SK-N-DZ (cell line): ENCODE measurements at places on chromosomes 2 and 18.

GRCh38 chr2:196376984-196377877 lies 205.9 kb upstream of the STK17B start:
- no peak for DNase-seq

- DNase-seq, result no peak
These were observed 79.8 kb downstream of the PTGR3 start for GRCh38 chr18:75128911-75129716.

DNA sequence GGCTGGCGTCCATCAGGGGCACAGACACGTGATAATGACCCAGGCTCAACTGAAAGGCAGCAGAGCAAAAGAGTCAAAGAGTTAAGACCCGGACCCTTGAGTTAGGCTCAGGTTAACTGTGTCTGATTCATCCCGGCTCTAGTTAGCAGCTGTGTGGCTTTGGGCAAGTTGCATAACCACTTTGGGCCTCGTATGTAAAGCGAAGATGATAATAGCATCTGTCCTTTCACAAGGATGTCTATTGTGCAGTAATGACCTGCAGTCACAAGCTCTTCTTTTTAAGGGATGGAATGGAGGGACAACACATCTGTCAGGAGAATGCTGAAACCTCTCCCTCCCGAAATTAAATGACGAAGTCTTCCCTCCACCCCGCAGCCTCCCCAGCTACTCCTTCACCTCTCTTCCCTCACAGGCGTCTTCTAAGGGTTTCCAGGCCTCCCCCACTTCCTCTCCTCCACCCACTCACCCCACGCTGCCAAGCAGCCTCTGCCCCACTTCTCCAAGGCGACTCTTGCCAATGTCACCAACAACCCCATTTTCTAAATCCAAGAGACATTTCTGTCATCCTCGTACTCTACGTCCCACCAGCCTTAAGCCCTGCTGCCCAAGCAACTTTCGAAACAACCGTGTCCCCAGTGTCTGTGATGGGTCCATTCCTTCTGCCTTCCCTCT lies 135.1 kb upstream of the ID2 start:
- DNase-seq, result no peak

- no peak for DNase-seq
These were observed 992.2 kb downstream of the BCL11A start for GRCh38 chr2:59561281-59561680.

- DNase-seq, result no peak
These were observed 21.0 kb upstream of the HES6 start for GRCh38 chr2:238260883-238261282.

- DNase-seq, result no peak
These were observed 36.8 kb downstream of the TCF4 start for GRCh38 chr18:55551227-55551626.

DNA sequence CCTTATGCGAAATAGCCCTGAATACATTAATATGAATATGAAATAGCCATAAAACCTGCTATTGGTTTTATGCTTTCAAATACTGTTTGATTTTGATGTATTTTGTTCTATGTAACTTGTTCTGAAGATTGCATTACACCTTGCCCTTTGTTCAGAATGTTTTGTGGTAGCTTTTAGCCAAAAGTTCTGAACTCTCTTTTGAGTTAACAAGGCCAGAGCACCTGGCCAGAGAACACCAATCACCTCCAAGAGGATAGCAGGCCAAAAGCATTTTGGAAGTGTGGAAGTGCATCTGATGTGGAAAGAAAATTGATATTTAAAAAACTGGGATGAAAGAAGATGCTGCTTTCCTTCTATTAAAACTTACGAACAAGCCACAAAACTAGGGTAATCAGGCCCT lies 86.6 kb upstream of the PGAP1 start:
- DNase-seq, result no peak

- no peak for DNase-seq
These were observed 96.0 kb downstream of the HNMT start for GRCh38 chr2:138060301-138060635.

GRCh38 chr2:3078684-3079083 lies 298.9 kb downstream of the EIPR1 start:
- no peak for DNase-seq

DNA sequence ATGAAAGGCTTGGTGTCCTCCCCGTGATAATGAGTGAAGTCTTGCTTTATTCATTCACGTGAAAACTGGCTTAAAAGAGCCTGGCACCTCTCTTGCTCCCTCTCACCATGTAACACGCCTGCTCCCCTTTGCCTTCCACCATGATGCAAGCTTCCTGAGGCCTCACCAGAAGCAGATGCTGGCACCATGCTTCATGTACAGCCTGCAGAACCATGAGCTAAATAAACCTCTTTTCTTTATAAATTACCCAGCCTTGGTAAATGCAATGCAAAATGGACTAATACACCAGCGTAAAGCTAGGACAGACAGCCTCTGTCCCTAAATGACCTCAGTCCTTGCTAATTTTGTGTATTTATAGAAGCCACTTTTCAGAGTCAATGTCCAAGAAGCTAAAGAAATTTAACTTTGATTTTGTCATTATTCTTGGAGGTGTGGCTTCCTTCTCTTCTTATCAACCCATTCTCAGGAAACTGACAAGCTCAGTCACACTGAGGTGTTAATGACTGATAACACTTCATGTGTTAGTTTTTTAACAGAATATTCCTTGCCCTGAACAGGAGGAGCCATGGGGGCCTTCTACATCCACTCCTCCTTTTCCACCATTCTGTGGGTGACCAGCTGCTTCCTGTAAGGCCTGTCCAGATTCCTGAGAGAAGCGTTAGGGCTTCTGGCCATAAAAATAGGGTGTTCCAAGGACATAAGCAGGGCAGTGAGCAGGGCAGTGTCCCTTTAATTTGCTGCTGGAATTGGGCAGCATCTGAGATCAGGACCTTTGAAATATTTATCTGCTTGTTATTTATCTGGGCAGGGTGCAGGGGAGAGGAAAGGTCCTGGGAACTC lies 38.0 kb upstream of the EPAS1 start:
- DNase-seq, result no peak

- DNase-seq, result no peak
These were observed 225.8 kb downstream of the NCKAP5 start for GRCh38 chr2:133342286-133343017.

- no peak for DNase-seq
These were observed 95.4 kb downstream of the C1QL2 start for GRCh38 chr2:119063177-119063576.

DNA sequence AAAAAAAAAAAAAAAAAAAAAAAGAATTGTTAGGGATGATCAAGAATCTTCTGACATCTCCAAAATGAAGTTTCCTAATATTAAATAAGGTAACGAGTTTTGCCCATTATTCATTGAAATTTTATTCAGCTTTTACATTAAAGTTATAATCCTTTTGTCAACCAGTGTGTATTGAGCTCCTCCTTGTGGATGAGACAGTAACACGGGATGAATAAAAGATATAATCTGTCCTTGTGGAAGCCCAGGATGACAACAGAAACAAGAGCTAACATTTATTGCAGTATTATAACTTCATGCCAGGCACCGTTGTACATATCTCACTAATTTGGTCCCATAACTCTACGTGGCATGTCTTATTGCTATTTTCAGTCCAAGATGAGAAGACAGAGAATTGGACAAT lies 33.4 kb upstream of the SERPINB7 start:
- no peak for DNase-seq

DNA sequence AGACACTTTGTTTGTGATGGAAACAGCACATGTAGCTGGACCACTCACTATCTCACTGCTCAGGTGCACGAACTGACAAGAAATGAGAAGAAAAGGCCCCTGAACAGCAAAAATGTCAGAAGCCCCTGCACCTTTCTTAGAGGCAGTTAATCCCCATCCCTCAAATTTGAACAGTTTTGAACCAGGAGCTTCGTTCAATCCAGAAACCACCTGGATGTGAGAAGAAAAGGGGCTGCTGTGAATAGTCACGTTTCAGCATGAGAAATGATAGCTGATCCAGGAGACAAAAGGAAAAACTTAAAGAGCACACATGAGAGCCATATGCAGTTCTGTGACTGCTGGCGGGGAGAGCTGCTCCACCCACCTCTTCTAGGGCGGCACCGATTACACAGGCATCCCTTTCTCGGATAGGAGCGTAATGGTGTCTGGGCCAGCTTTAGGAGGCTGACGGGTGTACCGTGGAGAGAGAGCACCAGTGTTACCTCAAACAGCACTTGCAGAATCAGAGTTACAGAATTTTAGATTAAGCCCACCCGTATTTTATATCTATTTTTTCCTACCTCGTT lies 117.0 kb upstream of the EML6 start:
- no peak for DNase-seq

- DNase-seq, result no peak
These were observed 14.9 kb downstream of the LPIN2 start for GRCh38 chr18:2997846-2998564.
